NB4 (cell line): ENCODE measurements at places on chromosomes 1 and 21.
A peak's percentile ranks its signal among the peaks of the same experiment; 100 is the strongest.

- DNase-seq = no peak
Measured at GRCh38 chr1:46812996-46813857, 14.4 kb downstream of the CYP4B1 start.

DNA sequence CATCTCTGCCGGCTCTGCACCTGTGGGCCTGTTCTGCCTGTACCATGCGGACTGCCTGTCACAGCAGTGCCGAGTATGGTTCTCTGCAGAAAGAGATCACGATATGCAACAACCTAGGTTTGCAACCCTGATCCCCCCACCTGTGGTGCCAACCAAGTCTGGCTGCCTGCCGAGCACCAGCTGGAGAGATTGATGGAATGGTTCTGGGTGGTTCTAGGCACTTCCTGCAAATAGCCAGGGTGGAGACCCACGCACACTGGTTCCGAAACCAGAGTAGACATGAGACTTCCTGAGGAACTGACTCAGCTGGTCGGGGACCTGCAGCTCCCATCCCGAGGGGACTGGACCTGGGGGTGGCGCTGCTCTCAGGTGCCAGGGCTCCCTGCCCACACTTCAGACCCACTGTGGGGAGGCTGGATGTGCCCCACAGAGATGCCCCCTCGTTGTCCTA is 5.4 kb downstream of the TPRG1L start:
- no peak for DNase-seq

DNA sequence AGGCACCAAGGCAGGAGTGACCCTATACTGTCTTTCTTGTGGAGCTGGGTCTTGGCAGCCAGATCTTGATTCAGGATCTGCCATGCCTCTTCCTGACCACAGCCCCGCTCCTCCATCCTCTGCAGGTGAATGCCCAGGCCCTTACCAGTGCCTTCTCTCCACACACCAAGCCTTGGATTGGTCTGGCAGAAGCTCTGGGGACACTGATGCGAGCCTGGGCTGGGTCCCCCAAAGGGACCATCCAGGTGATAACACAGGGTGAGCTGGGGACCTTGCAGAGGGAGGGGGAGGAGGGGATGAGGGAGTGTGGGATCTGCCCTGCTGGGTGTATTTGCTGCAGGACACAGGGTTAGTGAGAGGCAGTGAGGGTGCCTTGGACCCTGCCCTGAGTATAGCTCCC is 28.4 kb downstream of the HMGCS2 start:
- no peak for DNase-seq

DNA sequence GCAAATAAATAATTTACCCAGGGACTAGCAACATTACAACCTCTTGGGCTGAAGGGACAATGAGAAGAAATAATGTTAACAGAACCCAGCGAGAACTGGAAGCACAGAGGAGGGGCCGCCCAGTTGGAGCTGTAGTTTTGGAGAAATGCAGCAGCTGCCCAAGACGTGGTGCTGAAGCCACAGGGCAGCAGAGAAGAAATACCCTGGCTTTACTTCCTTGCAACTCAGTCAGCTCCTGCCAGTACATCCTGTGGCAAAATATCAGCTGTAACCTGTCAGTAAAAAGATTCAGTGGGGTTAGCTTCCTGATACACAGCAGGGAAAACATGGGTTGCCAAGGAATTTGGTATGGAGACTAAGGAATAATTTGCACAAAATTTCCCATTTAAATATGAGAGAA is 283.6 kb upstream of the USP25 start:
- DNase-seq = no peak

DNA sequence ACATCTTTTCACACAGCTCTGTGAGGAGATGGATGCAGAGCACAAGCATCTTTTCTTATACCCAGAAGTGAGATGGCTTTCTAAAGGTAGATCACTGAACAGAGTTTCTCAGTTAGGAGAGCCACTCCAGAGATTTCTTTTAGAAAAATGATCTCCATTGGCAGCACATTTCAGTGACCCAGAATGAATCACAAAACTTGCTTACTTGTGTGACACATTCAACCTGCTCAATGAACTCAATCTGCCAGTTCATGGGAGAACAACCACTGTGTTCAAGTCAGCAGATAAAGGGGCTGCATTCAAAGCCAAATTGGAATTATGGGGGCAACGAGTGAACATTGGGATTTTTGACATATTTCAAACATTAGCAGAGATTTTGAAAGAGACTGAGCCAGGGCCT is 78.3 kb downstream of the UCHL5 start:
- no peak for DNase-seq

GRCh38 chr21:30555095-30555494 is 6.0 kb downstream of the KRTAP19-7 start:
- DNase-seq = no peak

- no peak for DNase-seq
Measured at GRCh38 chr1:20739225-20739624, 6.7 kb upstream of the SH2D5 start.

- peak; percentile 27 for DNase-seq
Measured at GRCh38 chr1:199550199-199551065, 477.1 kb upstream of the NR5A2 start.

DNA sequence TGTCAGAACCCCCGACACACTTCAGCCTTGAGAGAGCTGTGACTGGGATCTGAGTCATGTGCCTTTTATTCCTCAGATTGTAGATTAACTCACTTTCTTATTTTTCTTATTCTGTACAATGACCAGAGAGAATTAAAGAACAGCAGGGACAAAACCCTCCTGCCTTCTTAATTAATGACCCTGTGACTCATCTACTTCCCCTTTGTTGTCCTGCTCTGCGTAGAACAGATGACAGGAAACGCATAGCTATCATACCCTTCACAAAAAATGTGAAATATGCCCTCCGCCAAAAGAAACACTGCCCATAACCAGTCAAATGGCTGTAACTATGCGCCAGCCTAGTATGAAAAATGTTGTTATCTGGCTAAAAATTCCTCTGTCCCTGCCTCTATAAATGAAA is 9.1 kb upstream of the PADI2 start:
- DNase-seq = peak; percentile 81

GRCh38 chr1:54353959-54354358 is 52.2 kb downstream of the SSBP3 start:
- DNase-seq = no peak

DNA sequence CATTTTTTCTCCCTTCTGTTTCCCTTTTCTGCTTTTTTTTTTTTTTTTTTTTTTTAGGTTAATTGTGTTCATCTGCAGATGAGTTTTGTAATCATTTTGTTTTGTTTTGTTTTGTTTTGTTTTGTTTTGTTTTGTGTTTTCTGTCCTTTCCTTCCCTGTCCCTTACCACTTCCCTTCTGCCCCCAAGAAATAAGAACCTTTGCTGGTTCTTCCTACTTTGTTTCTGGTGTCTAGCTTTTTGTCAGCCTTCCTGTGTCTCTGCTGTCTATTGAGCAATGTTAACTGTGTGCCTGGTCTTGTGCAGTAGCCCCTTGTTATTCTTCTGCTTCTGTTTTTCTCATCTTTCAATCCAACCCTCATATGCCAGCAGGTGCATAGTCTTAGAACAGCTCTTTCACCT is 46.0 kb downstream of the MPZL1 start:
- DNase-seq = peak; percentile 66

- DNase-seq = peak; percentile 74
Measured at GRCh38 chr1:116503546-116504307, 67.1 kb downstream of the CD58 start.

DNA sequence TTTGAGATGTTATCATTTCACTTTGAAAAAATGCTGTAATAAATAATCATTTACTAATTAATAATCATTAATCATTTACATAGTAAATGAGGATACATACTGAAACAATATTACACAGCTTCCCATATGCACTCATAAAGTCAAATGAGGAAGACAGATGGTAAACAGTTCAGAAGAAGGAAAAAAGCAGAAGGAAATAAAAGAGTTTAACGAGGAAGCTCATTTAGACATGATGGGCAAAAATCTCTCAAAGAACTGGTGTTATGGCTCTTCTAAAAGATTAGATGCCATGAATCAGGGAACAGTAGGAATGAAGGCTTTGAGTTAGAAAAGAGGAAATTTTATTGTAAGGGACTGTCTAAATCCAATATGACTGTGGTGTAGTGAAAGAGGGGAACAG is 347.6 kb downstream of the PTPRC start:
- peak; percentile 68 for DNase-seq

DNA sequence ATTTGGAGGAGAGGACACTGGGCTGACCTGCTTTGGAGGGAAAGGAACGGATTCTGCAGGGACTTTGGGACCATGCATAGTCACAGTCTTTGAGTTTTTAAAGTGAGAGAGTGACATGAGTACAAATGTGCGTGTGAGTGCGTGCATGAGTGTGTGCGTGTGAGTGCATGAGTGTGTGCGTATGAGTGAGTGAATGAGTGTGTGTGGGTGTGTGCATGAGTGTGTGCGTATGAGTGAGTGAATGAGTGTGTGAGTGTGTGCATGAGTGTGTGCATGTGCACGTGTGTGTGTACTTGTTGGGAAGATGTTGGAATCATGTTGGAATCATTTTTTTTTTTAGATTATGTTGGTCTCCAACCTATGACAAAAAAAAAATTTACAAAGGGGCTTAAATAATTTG is 70.5 kb downstream of the PAX7 start:
- no peak for DNase-seq

DNA sequence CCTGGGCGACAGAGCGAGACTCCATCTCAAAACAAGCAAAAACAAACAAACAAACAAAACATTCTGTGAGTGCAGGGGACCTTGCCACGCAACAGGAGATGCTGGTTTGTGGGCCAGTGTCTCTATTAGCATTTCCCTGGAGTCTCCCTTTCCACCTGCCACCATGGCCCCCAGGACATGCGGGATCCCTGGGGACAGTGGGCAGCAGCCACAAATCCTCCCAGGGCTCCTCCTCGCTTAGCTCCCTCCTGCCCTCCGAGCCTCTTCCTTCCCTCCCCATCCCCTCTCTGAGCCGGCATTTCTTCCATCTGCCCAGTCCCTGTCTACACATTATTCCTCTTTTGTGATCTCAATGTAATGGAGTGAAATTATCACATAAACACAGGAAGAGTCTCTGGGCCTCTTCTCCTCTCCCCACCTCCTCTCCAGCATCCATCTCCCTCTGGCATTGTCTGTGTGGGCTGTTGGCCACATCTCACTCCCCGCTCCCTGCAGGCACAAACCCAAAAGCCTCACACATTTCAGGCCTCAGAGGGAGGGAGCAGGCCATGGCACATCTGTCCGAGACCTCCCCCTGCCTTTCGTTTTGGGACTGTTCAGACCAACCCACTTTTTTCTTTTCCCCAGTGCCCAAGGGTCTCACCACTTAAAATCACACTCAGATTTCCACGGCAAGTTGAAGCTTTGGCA is 144.3 kb downstream of the MIS18A start:
- peak; percentile 30 for DNase-seq

DNA sequence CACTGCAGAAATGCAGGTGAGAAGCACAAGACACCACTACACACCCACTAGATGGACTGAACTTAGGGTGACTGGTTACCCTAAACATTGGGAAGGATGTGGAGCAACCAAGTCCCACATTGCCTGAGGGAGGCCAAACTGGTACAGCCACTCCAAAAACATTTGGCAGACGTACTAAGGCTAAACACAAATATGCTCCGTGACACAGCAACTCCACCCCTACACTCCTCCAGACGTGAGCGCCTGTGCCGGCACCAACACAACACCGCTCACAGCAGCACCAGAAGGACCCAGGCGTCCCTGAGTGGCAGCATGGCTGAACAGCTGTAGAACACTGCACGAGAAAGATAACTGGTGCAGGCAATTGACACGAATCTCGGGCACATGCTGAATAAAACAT is 14.7 kb downstream of the PTTG1IP start:
- no peak for DNase-seq

- DNase-seq = peak; percentile 51
Measured at GRCh38 chr21:33931799-33932390, 16.3 kb upstream of the ATP5PO start.

- DNase-seq = no peak
Measured at GRCh38 chr1:39288735-39289465, 84.4 kb downstream of the MACF1 start.

DNA sequence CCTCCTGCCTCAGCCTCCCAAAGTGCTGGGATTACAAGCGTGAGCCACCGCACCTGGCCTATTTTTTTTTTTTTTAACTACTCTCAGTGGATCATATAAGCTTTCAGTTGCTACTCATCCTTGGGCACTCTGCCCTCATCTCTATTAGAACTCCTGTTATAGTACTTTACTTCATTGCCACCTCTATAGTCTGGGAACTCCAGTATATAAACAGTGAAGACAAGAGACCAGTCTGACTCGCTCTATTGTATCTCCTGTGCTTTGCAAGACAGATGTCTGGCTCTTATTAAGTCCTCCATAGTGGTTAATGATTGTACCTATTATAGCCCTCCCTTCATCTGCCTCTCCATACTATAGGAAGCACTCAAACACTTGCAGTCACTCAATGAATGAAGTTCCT is 15.1 kb downstream of the KHDRBS1 start:
- DNase-seq = no peak

DNA sequence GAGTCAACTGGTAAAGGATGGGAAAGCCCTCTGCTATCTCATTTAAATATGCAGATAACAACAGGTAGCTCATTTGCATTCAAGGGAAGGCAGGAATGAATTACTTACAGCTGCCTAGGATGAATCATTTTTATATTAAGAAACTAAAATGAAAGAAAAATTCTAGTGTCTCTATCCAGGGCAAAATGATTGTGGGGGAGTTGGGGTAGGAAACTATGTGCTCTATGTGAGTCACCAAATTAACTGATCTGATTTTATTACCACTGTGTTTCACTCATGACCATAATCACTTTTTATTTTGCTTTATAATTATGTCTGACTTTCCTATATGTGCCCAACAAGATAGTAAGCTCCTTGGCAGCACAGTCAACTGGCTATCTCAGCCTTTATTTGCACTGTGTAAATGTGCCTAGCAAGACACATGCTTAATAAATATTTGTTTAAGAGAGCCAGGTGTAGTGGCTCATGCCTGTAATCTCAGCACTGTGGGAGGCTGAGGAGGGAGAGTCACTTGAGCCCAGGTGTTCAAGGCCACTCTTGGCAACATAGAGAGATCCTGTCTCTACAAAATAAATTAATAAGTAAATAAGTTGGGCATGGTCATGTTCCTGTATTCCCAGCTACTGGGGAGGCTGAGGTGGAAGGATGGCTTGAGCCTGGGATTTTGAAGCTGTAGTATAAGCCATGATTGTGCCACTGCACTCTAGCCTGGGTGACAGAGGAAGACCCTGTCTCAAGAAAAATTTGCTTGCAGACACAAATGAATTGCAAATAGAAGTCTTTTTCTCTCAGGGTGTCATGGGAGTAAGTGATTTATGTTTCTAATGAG is 84.1 kb downstream of the SPAG17 start:
- DNase-seq = no peak

DNA sequence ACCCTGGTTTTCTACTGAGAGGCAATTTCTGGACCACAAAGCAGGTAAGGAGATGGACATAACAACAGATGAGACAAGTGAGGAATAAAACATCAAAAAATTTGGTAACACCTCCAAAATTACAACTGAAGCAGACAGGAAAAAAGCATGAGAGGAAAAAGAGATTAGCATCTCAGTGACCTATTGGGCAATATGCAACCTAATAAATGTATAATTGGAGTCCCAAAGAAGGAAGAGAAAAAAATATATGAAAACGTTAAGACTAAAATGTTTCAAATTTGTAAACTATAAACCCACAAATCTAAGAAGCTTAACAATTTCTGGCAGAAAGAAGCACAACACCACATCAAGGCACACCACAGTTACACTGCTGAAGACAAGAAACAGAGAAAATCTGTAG is 208.2 kb upstream of the TNR start:
- no peak for DNase-seq

GRCh38 chr1:79532555-79532954 is 526.0 kb upstream of the ADGRL4 start:
- no peak for DNase-seq

GRCh38 chr1:17181781-17182464 is 23.0 kb upstream of the PADI1 start:
- DNase-seq = peak; percentile 70
